NCI-H2081 treated with DMSO at 0.1 percent for 48 hours (cell line): ENCODE measurements at places on chromosomes 4 and X.

DNA sequence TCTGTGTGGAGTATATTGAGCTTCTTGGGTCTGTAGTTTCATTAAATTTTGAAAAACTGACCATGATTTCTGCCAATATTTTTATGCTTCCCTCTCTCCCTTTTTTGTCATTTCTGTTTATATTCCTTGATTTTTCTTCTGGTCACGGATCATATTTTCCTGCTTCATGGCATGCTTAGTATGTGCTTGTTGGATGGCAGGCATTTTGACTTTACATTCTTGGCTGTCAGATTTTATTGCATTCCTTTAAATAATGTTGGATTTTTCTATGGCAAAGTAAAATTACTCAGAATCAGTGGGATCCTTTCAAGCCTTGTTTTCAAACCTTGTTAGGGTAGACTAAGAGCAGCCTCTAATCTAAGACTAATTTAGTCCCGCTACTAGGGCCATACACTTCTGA, 531.8 kb downstream of the IL15 start:
- DNase-seq, result no peak

DNA sequence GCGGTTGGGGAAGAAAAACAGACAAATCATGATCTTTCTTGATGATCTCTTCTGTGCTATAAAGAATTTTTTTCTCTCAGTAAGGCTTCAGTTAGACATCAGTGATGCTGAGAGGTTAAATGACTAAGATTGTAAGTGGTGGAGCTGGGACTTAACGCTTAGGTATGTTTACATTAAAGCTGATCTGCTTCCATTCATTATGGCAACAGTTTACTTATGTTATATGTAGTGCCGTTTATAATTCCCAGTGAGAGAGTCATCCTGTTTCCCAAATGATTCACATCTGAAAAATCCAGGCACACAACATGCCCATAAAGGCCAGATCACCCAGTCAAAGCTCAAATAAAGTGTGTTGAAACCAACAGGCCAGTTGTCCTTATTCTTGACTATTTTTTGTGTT, 50.1 kb downstream of the CENPVL3 start:
- DNase-seq, result no peak

- DNase-seq, result no peak
These were observed 319.4 kb downstream of the SLC7A11 start for GRCh38 chr4:137922721-137923120.

- DNase-seq, result no peak
These were observed 61.7 kb upstream of the PLS3 start for GRCh38 chrX:115499112-115499805.

DNA sequence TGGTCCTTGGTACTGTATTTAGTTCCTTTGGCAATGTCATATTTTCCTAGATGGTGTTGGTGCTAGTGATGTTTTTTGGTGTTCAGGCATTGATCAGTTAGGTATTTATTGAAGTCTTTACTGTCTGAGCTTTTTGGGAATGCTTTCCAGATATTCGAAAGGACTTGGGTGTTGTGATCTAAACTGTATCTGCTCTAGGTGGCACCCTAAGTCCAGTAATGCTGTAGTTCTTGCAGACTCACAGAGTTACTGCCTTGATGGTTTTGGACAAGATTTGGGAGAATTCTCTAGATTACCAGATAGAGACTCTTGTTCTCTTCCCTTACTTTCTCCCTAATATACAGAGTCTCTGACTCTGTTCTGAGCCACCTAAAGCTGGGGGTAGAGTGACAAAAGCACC, 513.6 kb upstream of the PITX2 start:
- DNase-seq, result no peak

DNA sequence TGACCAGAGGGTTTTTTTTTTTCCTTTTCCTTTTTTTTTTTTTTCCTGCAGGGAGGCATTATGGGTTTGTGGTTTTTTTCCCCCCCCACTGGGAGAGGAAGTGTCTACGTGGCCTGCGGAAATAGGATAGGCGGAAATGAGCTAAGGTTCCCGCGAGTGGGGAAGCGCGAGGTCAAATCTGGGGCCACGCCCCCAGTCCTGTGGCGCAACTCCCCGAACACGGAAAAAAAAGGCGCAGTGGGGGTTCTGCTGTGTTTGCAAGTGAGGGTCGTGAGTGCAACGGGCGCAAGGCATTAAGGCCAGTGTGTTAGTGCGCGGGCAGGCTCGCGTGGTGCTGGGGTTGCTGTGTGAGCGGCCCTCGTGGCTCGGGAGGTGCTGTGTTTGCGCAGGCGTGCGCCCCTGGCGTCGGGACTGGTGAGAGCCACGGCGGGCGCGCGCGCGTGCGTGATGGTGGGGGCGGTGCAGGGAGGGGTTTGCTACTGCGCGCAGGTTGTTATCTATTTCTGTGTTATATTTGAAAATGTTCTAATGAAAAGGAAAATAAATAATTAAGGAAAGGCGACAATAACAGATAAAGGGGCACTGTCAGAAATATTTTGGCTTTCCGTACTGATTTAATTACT, 685 bp upstream of the MORF4L2 start:
- DNase-seq, result peak; percentile 64
